IMR-90 (cell line): ENCODE measurements at places on chromosomes 7 and 10.

DNA sequence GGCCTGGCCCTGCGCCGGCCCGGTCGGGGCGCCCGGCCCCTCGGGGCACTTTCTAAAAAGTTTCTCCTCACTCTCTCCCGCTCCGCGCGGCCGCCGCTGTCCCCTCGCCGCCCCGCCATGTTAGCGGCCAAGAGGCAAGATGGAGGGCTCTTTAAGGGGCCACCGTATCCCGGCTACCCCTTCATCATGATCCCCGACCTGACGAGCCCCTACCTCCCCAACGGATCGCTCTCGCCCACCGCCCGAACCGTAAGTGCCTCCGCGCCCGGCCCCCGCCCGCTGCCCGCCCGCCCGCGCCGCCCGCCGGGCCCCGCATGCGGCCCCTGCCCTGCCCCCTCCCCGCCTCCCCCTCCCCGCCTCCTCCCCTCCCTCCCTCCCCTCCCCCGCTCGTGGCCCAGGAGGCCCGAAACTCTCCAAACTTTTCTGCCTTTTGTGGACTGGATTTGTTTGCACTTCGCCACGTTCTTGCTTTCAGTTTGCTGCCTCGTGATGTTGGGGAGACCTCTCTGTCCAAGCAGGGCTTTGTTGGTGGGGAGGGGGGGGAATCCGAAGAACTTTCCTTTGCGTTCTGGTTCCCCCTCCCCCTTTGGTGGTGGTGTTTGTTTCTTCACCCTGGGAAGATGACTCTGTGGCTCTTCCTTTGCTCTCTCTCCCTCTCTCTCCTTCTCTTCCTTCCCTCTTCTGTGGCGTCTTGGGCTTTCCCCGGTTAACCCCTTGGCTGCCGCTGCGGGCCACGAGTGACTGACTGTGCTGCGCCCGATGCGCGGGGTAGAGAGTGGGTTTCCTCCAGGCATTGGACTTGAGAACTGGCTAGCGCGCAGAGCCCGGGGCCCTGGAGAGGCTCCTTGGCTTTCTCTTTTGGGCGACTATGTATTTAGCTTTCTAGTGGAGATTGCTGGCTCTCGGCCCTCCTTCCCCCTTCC is 1.6 kb downstream of the TCF7L2 start:
- peak; percentile 84 for DNase-seq

GRCh38 chr7:72343991-72344390 is 68.1 kb downstream of the CALN1 start:
- no peak for DNase-seq

DNA sequence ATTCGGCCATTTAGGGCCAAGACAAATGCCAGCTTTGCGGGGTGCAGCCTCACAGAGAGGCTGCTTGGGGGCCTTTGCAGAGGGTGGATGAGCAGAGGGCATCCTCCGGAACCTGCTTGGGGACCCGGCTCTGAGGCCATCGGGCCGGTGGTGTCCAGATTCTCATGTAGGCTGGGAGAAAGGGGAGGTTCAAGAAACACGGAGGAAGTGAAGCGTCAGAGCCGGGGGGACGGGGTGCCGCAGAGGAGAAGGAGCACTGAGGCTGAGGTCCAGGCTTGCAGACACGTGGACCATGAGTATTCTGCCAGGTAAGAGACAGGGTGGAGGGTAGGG is 150.7 kb upstream of the SHH start:
- no peak for DNase-seq

- DNase-seq, result no peak
Measured at GRCh38 chr10:95616446-95616845, 40.1 kb downstream of the ALDH18A1 start.

DNA sequence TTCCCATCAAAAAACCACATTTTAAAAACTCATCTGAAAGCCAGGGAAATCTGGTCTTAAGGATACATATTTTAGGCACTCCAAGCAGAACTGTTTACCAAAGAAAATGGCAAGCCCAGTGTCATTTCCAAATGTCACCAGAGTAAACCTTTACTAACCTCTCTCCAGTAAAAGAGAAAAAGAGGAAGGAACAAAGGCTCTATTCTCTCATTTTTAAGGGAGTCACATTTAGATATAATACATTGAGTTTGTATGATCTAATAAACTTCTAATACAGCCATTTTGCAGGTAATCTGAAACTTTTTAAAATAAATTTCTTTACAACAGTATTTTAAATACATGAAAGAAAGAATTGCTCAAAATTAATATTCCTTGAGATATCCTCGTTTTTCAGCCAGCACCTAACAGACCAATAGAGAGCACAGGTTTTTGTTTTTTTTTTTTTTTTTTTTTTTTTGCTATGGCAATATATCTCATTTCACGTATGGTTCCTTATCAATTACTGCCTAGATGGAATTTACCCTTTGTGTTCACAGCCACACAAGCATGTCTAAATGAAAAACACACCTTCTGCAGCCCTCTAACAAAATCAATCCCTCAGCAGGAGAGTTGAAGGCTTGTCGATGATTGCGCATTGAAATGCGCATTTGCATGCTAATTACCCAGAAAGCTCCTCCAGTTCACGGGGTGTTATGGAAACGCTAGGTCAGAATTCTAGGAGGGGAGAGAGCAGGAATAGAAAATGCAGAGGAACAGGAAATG is 39.8 kb upstream of the MSRB2 start:
- DNase-seq, result no peak

DNA sequence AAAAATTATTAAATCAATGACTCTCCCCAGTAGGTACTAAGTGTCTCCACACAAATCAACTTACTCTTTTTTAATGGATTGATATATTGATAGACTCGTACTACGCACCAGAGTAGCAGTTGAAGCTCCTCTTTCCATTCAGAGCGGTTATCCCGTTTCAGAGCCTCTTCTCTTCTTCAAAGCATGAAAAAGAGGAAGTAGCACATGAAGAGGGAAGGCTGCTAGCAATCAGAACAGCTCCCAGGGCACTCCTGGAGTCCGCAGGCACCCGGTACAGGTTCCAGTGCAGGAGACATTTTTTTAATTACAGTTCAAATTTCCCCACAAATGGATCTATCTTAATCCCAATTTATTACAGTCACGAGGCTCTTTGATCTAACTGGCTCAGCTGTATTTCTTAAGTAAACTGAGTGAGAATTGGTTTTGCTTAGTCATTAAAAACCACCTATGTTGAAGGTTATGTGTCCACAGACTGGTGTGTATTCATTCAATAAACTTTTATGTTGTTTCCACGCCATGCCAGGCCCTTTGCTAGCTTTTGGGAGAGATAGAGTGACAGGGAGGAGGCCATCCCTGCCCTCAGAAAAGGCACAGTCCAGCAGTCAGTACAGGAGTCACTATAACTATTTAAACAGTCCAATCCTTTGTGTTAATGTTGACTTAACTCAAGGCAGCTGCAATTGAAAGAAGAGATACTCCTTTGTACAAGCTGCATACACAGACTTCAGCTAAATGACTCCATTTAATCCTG is 32.1 kb upstream of the CALN1 start:
- DNase-seq, result no peak

DNA sequence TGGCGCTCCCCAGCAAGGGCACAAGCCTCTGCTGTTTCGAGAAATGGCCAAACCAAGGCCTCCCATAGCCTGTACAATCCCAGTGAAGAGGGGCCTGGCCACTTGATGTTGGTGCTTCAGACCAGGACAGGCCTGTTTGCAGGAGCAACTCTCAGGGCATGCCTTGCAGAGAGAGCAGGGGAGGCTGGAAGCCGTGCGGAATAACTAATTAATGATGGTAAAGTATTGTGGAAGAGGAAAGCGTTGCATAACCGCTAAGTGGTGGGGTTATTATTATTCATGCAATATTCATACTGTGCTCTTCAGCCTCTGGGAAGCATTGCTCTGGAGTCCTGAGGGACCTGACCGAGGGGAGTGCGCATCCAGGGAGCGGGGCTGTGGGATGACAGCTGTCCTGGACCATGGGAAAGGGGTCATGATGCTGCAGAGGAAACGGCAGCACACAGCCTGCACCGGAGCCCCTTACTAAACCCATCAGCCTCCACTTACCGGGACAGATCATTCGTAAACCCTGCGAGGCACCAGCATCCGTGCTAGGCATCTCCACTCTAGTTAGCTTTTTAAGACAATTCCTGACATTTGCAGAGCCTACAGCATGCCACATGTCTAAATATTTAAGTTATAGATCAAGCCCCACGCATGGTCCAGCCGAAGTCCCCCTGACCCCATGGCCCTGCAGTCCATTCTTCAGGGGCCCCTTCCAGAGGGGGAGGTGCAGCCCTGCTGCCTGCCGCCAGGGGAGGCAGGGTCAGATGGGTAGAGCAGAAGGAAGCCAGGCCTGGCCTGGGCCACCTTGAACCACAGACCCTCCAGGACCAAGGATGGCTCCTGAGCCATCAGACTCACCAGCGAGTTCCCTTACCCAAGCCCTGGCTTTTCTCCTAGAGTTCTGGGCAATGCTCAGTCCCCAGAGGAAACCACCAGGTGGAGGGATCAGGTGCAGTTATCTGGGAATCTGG is 11.6 kb downstream of the TMEM273 start:
- DNase-seq, result no peak

DNA sequence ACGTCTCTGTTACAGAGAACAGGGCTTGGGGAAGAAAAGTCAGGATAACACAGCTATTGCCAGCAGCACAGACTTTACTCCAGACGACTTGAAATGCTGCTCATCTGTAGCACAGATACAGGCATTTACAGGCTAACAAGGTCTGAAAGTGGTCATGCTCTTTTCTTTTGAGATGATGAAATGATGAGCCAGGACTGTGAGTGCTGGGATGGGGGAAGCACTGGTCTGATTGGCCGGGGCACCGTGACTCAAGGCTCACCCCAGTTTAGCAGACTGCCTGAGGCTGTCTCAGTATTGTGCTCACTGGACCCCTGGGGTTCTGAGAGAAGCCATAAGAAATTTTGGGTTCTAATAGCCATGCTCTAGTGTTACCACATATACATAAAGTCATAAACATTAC is 12.4 kb downstream of the SMKR1 start:
- peak; percentile 24 for DNase-seq

- DNase-seq, result no peak
Measured at GRCh38 chr7:43143918-43144589, 31.6 kb downstream of the HECW1 start.

GRCh38 chr10:129727071-129727470 is 237.0 kb downstream of the EBF3 start:
- no peak for DNase-seq

DNA sequence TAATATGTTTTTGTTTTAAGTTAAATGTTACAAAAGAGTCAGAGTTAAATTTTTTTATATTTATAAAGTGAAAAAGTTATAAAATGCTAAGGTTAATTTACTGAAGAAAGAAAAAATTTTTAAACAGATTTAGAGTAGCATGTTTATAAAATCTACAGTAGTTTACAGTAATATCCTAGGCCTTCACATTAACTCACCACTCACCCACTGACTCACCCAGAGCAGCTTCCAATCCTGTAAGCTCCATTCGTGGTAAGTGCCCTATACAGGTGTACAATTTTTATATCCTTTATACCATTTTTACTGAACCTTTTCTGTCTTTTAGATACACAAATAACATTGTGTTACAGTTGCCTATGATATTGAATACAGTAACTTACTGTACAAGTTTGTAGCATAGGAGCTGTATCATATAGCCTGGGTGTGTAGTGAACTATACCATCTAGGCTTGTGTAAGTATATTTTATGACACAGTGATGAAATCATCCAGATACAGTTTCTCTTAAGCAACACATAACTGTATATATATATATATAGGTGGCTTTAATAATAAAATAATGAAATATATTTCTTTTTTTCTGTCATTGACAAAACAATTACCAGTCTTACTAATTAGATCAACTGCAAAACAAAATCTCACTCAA is 79.6 kb downstream of the PTEN start:
- peak; percentile 82 for DNase-seq

GRCh38 chr7:128192497-128193142 is 48.5 kb upstream of the LEP start:
- no peak for DNase-seq

GRCh38 chr10:99748823-99749451 is 16.9 kb downstream of the CUTC start:
- peak; percentile 21 for DNase-seq

GRCh38 chr7:18505870-18506460 is 10.4 kb downstream of the HDAC9 start:
- peak; percentile 76 for DNase-seq
